ENCODE measurements at places on chromosomes 4 and X. TPM values are rescaled to one million over a fixed set of nuclear protein-coding genes. Genes with fewer than 3 reads are reported as not detected.
A peak's percentile ranks its signal among the peaks of the same experiment; 100 is the strongest.

Gene STPG2
- 0.19 TPM for total RNA-seq

Gene MAGEB2
- 0.25 TPM for total RNA-seq

DNA sequence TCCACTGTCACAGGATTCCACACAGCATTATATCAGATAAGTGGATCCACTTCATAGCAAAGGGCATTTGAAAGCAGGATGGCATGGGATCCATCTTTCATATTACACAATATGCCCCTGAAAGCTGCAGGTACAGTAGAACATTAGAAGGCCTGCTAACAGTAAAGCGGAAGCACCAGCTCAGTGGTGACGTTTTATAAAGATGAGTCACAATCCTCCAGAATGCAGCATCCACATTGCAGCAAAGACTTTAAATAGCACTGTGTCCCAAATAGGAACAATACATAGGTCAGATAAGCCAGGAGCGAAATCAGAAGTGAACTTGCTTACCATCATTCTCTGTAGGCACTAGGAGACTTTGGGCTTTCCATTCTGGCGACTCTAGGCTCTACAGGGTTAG is 609.5 kb upstream of the FAT1 start:
- no peak for DNase-seq

GRCh38 chr4:141248486-141248885 is 27.8 kb downstream of the ZNF330 start:
- DNase-seq: no peak

DNA sequence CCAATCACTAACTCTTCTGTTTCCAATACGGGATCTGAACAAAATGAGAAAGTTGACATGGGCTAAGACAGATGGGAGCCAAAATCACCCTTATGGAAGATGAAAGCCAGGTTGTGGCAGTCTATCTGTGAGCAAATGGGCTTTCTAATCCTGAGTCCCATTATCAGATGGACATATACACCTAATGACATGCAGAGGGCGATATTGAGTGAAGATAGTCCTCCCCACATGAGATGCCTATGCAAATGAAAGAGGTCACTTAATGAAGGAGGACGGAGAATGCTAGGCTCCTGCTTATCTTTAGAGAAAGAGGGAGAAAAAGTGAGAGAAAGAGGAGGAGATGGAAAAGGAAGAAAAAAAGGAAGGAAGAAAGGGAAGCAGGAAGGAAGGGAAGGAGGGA is 547.5 kb downstream of the NLGN4X start:
- DNase-seq: no peak

- DNase-seq: no peak
Observed at GRCh38 chr4:169846396-169846795, 88.7 kb upstream of the HPF1 start.

DNA sequence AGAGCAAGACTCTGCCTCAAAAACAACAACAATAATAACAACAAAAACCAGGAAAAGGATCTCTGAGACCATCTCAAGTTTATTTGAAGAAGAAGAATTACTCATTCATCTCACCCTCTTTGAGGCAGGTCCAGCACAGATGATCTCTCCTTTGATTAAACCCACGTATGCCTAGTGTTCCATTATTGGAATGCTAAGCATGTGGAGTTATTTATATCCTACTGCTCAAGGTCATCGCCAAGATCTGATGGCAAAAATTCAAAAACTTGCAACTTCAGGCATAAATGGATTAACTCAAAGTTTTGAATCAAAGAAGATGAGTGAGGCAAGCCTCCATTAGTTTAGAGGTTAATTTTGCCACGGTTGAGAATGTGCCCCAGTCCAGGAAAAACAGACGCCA is 184.2 kb downstream of the DHRSX start:
- DNase-seq: no peak

GRCh38 chr4:102546635-102547034 is 45.5 kb downstream of the NFKB1 start:
- no peak for DNase-seq

DNA sequence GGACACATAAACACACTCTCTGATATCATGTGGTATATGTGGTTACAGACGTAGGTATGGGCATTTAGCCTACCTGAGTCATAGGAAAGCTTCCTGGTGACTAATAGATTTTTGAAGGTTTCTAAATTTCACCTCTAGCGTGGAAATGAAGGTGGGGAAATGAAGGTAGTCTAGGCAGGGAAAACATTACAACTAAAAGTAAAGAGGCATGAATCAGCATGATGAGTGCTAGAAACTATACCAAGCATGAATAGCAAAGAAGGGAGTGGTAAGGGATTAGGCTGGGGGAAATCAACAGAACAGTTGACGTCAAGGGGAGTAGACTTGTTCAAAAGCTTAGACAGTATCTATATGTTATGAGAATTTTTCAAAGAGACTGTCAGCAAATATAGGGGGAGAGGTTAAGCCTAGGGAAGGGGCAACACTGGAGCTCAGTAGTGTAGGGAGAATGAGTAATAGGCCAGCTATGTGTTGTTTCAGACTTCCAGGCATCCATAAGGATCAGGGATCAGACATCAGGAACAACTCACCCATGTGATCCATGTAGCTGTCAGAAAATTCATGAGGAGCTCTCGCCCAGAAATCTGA is 279.3 kb upstream of the DIPK2B start:
- DNase-seq: no peak

DNA sequence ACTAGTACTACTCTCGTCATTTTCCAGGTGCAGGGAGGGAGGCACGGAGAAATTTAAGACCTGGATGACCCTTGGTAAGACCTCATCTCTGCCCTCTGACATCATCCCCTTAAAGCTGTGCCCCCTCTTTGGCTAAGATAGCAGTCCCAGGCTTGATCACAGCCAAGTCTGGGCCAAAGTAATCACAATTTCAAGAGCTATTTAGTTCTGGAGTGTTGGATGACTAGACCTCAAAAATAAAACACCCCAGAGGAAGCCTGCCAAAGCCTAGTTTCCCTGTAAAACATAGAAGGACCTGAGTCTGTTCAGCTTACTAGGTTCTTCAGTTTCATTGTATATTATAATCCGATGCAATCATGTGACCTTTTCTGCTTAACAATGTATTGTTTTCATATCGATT is 144.6 kb upstream of the ARHGEF9 start:
- no peak for DNase-seq

- DNase-seq: no peak
Observed at GRCh38 chrX:10048076-10048475, 80.9 kb downstream of the CLDN34 start.

- peak; percentile 23 for DNase-seq
Observed at GRCh38 chrX:154738011-154738738, 12.7 kb downstream of the GAB3 start.
